ENCODE measurements at places on chromosomes 13 and 19.

DNA sequence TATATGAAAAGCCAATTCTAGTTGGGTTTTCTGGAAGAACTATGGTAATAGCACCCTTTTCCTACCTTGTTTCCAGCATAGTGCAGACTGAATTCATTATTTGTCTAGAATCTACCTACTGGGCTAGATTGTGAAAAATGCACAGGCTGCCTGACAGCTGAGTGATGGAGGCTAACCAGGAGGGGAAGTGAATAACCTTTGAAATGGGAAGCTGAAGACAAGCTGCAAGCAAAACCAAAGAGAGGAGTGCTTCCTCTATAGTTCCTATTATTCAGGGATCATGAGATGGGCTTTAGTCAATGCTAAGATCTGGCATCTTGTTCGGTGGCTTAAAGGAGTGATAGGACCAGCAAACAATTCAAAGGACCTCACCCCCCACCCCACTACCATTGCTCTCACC is 26.9 kb downstream of the MZT1 start:
- no peak for DNase-seq

DNA sequence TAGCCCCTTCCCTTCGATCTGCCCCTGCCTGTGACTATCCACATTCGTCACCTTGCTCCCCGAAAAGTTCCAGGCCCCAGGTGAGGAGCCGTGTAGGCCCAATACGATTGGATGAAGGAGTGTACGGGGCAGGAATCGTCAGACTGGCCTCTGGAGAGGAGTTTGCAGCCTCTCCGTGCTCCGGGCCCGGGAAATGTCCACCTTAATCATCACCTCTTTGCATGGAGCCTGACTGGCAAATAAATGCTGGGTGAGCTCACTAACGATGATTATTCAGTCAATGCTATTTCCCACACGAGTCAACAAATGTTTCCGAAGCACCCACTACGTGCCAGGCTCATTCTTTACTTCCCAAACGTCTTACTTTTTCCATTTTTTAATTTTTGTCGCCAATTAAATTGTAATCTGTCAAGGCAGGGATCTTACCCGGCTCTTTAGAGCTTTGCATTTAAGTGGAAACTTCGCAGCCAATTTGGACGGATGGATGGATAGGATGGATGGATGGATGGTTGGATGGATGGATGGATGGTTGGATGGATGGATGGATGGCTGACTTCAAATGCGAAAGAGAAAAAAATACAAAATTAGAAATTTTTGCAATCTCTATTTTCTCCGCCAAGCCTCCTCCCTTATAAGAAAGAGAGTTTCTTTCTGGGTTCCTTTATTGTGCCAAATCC is 45.8 kb downstream of the TGDS start:
- DNase-seq, result no peak

GRCh38 chr13:91308299-91308698 is 39.2 kb upstream of the MIR17HG start:
- peak; percentile 64 for DNase-seq

DNA sequence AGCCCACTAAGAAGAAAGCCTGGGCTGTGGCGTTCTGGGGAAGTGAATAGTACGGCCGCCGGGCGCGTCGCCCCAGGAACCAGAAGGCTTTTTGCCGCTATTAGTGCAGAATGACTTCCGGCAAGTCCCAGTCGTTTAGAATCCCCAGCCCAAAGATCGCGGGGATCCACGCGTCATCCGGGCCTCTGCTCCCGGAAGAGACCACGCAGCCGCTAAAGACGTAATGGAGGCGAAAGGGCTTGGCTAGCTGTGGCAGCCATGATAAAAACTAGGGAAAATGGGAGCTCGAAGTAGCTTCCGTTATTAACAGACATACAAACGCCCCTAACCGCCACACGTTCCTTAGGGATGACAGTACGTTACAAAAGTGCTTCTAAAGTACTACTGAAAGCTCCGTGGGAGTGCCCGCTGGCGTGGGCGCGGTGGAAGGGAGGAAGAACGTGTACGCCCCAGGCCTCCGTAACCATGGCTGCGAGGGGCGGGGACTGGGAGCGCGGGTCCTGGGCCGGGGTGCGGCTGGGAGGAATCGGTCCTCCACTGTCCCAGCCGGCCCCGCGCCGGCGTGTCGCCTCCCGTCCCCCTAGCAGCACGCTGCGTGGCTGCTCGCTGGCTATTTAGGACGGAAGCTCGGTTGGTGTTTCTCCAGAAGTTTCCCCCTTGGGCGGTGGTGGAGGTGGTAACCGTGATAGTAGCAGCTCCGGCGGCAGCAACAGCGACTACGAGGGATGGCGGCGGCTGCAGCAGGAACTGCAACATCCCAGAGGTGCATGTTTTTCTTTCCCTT is at the start of gene SUGT1:
Gene SUGT1, plus strand, starts transcription at position 641 of the 784 bp plus-strand sequence. Its CDS starts 85 bp downstream, at position 726.
- peak; percentile 98 for DNase-seq

GRCh38 chr13:25286308-25286968 is 850 bp downstream of the MTMR6 start:
- peak; percentile 85 for DNase-seq
